Right ventricle myocardium superior (tissue), 1 donor: ENCODE measurements at places on chromosomes 2 and 18. TPM values are rescaled to one million over a fixed set of nuclear protein-coding genes. Genes with fewer than 3 reads are reported as not detected.

DNA sequence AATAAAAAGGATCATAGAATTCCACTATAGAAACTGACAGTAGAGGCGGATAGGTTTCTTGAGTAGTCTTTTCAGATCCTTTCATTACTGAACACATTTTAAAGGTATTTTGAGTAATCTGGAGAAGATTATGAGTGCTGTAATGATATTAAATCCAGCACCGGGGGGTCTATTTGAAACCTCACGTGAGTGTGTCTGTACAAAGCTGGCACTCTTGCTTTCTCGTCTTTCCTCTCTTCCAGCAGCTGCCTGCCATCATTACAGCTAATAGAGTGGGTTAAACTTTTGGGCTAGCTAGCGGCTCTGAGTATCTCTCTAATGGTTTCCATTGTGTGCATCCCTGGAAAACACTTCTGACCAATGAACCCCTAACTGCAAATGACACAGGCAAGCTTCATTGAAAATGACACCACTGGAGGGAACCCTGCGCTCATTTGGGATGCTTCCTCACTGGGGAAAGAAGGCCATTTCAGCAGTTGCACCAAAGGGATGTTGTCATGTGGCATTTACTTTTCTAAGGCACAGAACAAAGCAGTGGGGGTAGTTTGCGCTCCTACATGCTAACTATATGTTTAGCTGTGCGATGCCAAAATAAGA, 101.0 kb downstream of the HRH4 start:
- no peak for DNase-seq

GRCh38 chr2:42223855-42224268, 54.7 kb downstream of the EML4 start:
- no peak for DNase-seq

The AFG3L2 gene
- 145 TPM for total RNA-seq

GRCh38 chr18:64972545-64972944, 778.3 kb upstream of the CDH7 start:
- no peak for DNase-seq

DNA sequence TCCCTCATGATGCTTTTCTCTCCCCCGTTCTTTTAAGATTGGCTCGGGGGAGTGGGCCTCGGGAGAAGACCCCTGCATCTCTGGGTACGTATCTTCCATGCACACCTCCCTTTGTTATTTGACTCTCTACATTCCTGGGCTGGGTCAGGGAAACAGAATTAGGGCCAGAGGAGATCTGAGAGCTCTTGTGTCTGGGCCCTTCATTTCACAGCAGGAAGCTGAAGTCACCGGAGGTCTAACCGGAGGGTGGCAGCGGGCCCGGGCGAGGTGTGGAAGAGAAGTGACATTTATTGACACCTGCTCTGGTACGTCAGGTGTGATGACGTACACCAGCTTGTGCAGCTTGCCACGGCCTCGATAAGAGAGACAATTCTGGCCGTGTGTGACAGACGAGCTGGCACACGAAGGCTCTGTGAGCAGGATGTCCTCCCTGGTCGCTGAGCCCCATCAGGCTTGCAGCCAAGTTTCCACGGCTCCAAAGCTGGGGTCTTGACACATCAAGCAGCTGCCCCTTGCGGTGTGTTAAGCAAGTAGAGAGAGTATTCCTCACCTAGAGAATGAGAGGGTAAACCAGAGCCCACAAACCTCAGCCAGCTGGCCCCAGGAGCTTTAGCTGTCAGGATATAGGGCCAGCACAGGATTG, 30.4 kb downstream of the TOGARAM2 start:
- peak; percentile 90 for DNase-seq

DNA sequence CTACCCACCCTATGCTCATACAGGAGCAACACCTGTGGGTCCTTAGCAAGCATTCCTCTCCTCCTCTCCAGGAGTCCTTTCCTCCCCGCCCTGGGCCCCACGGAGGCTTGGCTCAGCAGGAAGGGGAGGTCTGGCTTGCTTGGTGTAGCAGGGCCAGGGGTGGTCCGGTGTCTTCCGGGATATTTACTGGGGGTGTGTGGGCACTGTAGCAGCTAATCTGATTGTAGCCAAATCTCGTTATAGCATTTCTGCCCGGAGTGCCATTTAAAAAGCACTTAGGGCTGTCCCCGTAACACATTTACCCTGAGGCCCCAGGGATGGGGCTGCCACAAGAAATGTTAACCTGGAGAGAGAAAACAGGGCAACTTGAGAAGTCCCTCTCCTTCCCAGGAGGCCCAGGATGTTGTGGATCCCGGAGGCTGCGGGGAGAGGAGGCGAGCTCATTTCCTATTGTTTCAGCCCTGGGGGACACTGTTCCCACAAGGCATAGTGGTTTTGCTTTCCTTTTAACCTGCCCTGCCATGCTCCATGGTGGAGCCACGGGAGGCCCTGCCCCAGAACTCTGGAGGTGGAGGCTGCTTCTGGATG, 134.5 kb downstream of the CLIP4 start:
- DNase-seq: no peak

The G6PC2 gene
- not detected for total RNA-seq

DNA sequence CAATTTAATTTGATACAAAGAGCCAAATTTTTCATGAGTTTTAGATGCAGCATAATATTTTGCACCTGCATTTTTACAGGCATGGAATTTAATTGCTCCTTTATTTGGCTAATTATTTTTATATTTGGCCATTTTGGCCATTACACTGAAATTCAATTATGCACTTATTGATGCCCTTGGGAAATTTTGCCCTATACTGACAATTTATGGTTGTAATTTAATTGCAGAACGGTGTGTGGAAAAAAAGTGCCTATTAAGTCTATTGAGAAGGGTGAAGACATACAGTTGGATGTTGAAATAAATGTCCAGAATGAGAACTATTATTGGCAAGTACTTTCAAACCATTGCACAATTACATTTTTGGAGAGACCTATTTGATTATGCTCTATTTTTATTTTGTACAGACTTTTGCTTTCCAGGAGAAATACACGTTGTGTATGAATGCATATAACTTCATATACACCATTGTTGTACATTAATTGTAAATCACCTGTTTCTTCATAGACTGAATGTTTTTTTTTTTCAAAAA, 1319.3 kb upstream of the CDH2 start:
- no peak for DNase-seq

GRCh38 chr18:9869715-9870430, 15.9 kb upstream of the TXNDC2 start:
- DNase-seq: no peak

The PJVK gene
- total RNA-seq: 1.0 TPM

The CNDP1 gene
- total RNA-seq: not detected
